Activated T-cell treated with anti-CD3 and anti-CD28 coated beads for 1 hour (primary cell): ENCODE measurements at places on chromosomes 7 and 10.

GRCh38 chr10:9786576-9786975 lies 1231.1 kb upstream of the CELF2 start:
- DNase-seq: no peak

- no peak for DNase-seq
These were observed 1074.3 kb downstream of the KCNMA1 start for GRCh38 chr10:76563286-76563685.

DNA sequence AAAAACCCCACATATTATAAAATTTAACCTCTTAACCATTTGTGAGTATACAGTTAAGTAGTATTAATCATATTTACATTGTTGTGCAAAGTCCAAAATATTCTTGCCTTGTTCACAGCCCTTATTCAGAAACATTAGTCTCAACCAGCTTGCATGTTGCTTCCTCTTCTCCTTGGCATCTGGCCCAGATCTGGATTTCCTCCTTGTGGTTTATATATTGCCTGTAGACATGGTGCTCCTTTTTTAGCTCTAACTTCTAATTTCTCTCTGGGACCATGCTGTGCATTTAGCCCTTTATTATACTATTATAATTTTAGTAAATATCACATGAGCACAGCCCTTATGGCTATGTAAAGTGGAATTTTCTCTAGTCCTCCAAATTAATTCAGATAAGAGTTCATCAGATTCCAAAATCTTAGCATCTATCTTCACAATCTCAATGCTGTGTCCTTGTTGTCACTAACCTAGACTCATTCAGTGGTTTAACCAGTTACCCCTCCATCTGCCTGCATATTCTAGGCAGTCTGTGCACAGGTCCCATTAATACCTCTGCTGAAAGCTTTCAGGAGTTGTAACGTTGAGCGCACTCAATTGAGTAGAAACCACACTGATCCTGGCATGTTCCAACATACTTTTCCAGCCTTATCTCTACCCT lies 7.9 kb downstream of the CPED1 start:
- peak; percentile 26 for DNase-seq

GRCh38 chr7:8938044-8938805 lies 504.8 kb downstream of the NXPH1 start:
- DNase-seq: no peak

DNA sequence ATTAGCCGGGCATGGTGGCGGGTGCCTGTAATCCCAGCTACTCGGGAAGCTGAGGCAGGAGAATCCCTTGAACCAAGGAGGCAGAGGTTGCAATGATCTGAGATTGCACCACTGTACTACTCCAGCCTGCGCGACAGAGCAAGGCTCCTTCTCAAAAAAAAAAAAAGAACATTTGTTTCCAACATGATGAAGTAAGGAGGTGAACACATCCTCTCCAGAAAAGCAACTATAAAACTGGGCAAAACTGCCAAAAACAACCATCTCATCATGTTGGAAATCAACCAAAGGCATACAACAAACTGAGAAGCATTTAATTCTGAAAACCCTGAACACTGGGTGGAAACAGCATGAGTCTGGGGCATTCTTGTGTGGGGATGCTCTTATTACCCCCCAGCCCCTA lies 14.3 kb downstream of the PRTFDC1 start:
- DNase-seq: no peak

- DNase-seq: no peak
These were observed 184.5 kb downstream of the ADK start for GRCh38 chr10:74335501-74335900.
